AG04449 (cell line): ENCODE measurements at places on chromosomes 11 and 22.

DNA sequence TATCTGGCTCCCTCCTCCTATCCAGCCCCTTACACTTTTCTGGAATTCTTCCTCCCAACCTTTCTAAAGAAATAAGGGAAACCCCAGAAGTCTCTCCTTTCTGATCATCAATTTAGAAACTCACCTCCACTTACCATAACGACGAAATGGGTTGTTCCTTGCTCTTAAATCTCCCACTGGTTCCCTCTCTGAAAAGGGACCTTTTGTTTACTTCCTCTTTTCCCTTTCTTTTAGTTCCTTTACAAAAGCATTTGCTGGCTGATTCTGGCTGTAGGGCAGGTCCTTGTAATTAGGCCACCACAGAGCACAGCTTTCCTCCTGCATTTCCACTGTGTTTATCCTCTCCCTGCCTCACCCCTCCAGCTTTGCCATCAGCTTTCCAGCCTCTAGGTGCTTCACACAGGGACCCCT lies 12.0 kb downstream of the JAML start:
- DNase-seq = no peak

GRCh38 chr11:19519912-19520641 lies 192.6 kb upstream of the NAV2 start:
- DNase-seq = no peak

DNA sequence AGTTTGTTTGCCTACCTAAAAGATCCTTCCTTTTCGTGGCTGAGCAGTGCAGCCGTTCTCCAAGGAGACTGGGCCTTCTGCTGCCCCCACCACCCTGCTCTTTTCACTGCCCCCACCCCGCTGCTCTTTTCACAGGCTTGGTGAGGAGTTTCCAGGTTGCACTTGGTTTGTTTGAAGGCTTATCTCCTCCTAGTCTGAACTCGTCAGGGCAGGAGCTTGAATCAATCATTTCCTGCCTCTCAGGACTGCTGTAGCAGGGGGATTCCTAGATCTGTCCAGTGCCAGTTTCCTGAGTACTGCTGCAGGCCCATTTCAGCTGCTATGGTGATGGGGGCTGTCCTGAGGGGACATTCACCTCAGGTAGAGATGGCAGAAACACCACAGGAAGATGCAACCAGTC lies 10.0 kb downstream of the MED15 start:
- DNase-seq = no peak

DNA sequence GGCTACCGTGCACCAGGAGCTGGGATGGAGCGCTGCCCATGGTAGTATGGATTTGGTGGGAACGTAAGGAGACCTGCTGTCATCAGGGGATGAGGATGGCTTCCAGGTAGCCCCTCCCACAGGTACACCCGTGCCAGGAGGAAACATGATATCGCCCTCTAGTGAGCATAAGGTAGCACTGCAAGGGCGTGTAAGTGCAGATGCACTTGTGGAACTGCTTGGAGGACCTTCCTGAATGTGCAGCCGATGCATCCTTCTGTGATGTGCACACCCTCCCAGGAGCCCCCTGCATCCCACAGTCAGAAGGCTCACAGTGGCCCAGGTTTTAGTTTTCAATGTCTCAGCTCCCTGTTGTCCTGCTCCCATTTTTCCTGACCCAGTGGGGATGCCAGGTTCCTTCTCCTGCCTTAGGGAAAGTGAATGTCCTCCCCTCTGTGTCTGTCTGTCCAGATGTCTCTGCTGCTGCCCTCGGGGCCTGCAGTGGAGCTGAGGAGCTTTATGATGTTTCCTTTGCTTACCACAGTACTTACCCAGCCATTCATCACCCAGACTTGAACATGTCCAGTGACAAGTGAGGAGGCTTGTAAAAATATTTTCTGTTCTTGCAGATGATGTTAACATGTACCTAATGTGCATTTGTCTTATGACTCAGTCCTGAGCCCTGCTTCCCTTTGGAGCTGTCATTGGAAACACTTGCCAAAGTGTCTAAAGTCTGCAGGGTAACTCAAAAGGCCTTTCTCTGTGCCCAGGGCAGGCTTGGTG lies 49.2 kb downstream of the DBX1 start:
- peak; percentile 83 for DNase-seq

- no peak for DNase-seq
These were observed 5.4 kb downstream of the SMDT1 start for GRCh38 chr22:42084874-42085273.

- DNase-seq = no peak
These were observed 4.8 kb downstream of the SPATA19 start for GRCh38 chr11:133840479-133840941.

GRCh38 chr11:110092515-110093406 lies at the start of gene ZC3H12C:
Gene ZC3H12C, plus strand, starts transcription at chr11:110093392. Its CDS starts 20 bp downstream, at chr11:110093412.
- no peak for DNase-seq

GRCh38 chr22:28299309-28299708 lies 380.3 kb upstream of the PITPNB start:
- DNase-seq = no peak

- DNase-seq = no peak
These were observed 71.3 kb downstream of the MED15 start for GRCh38 chr22:20578707-20579106.

- DNase-seq = no peak
These were observed 8.0 kb downstream of the MPEG1 start for GRCh38 chr11:59204746-59205145.

DNA sequence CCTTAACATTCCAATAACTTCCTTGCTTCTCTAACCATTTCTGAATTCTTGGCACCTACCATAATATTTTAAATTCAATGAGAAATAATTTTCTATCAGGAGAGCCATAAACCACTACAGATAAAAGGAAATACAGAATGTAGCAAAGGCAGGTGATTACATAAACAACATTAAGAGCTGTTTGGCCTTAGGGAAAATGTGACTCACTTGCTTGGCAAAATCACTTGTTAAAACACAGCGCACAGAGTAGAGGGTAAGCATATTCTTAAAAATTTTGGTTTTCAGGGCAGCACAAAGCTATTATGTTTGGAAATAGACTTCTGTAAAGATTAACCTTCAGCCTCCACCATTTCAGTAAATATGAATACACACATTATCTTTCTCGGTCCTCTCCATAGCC lies 26.4 kb downstream of the IZUMO1R start:
- no peak for DNase-seq

- DNase-seq = no peak
These were observed 14.5 kb downstream of the PHF21A start for GRCh38 chr11:46106530-46107407.

- DNase-seq = no peak
These were observed 235.7 kb upstream of the CADM1 start for GRCh38 chr11:115739878-115740277.

DNA sequence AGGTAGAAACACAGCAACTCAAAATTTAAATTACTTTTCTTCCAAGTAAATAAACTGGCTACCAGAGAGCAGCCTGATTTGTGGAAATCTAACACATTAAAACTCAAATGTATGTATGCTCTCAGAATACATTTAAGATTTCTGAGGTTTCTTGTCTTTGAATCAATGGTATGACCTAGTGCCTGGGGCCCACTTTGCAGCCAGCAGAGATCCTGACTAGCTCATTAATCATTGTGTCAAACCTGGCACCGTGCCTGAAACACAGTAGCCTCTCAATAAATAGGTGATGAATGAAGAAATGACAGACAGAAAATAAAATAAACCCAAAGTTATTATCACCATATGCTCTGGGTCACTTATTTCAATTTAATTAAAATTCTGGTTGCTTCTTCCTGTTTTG lies 176.2 kb upstream of the FAT3 start:
- DNase-seq = no peak

DNA sequence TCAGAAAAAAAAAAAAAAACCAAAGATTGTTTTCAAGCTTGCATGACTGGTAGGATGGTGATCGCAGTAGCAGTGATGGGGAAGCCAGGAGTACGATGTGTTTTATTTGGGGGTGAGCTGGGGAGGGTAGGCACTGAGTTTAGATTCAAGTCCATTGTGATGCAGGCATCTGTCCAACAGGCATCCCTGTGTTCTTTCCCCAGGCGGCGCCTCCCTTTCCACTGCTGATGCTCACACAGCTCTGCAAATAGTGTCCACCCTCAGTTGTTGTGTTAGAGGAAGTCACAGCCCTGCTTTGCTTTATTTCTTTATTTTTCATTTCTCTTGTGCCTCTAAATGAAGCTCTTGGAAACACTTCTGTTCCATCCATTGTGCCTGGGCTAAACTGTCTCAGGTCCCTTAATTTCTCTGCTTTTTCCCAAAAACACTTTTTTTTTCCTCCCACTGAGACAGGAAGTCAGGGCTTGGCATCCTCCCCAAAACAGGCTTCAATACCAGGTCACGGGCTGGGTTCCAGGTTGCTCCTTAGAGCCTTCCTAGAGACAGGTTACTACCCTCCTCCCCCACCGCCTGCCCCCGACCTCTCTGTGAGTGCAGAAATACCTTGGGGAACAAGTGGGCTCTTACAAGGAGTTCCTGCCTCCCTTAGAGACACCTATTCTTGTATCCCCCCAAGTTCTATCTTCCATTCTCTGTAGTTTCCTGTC lies 38.6 kb upstream of the HSPA8 start:
- DNase-seq = no peak

DNA sequence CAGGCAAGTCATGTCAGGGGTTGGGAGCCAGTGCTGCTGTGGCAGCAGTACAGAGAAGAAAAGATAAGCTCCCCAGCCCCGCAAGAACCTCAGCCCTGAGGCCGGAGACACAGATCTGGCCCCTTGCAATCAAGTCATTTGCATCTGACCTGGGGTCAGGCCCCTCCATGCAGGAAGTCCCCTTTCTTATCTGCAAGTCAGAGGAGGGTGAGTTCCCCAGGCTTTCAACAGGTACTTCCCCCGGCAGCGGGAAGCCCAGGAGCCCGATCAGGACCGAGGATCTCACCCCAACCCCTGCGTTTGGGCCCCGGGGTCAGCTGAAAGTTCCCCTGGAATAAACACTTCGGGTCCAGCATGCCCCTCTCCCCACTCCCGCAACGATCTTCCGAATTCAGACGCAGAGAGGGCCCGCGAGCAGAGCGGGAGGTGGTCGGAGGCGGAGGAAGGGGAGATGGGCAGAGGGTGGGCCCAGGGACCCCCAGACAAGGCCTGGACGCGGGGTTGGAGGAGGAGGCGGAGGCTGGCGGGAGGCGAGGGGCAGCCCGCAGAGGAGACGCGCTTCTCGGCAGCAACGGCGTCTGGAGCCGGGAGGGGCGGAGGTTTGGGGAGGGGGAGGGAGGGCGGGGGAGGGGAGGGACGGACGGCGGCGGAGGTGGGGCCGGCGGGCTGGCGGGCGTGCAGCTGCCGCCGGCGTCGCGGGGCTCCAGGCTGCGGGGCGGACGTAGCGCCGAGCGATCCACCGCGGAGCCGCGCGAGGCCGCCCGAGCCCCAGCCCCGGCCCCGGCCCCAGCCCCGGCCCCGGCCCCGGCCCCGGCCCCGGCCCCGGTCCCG lies at the start of gene TSPAN18:
Gene TSPAN18 (plus strand): TSS at position 680 of the 831 bp plus-strand sequence. CDS start 179,455 bp downstream, outside the sequence.
- DNase-seq = no peak

- no peak for DNase-seq
These were observed 49.9 kb upstream of the SOX6 start for GRCh38 chr11:16406226-16406625.

- DNase-seq = peak; percentile 51
These were observed 44.6 kb upstream of the PPARA start for GRCh38 chr22:46105494-46106278.

GRCh38 chr11:35239471-35240075 lies 100.6 kb downstream of the CD44 start:
- no peak for DNase-seq

GRCh38 chr11:80598905-80599304 lies 1158.1 kb upstream of the TENM4 start:
- DNase-seq = no peak

GRCh38 chr11:68855205-68855981 lies 13.7 kb upstream of the CPT1A start:
- no peak for DNase-seq

- DNase-seq = no peak
These were observed 13.5 kb downstream of the TRIM44 start for GRCh38 chr11:35675901-35676610.

- DNase-seq = no peak
These were observed 11.9 kb upstream of the PPP2R1B start for GRCh38 chr11:111778047-111778558.

GRCh38 chr11:15843309-15843872 lies 513.0 kb downstream of the SOX6 start:
- no peak for DNase-seq

- DNase-seq = no peak
These were observed 711.1 kb downstream of the BRD1 start for GRCh38 chr22:49116486-49117120.

GRCh38 chr11:66230156-66230555 lies 38.3 kb upstream of the RAB1B start:
- DNase-seq = no peak

DNA sequence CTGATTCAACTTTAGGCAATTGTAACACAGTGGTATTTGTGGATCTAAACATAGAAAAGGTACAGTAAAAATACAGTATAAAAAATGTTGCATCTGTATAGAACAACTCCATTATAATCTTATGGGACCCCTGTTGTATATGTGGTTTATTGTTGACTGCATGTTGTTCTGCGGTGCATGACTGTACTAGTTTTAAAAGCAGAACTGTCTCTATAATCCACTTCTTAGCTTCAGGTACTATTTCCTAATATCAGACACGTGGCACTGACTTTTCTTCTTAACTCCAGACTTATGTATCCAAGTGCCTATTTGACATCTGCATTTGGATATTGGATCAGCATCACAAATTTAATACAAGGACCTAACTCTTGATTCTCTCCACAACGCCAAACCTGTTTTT lies 41.1 kb downstream of the PACS1 start:
- no peak for DNase-seq

- DNase-seq = peak; percentile 97
These were observed 61.9 kb downstream of the MED15 start for GRCh38 chr22:20569059-20570058.

DNA sequence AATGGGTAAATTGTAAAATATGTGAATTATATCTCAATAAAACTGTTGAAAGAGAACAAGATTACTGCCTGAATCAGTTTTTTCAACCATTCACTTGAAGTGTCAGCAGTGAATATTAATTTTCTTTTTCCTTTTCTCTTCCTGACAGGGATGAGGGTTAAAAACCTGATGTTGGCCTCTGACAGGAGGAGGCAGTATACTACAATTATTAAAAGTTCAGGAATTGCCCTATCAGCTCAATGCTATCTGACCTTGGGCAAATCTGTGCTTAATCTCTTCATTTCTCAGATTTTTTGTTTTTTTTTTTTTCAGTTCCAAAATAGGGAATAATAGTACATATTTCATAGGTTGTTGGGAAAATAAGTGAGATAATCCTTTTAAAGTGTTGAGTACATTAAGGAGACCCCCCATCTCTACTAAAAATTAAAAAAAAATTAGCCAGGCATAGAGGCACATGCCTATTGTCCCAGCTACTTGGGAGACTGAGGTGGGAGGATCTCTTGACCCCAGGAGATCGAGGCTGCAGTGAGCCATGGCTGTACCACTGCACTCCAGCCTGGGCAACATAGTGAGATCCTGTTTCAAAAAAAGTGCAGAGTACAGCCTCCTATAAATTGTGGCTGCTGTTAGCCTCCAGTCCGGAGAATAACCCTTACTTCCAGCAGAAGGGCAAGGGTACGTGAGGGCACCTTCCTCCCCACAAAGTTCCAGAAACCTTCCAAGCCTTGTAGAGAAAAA lies 48.8 kb downstream of the TRIM44 start:
- DNase-seq = no peak

GRCh38 chr11:8997451-8997850 lies 6.3 kb downstream of the NRIP3 start:
- no peak for DNase-seq
